ENCODE measurements at places on chromosomes 6 and 20.

DNA sequence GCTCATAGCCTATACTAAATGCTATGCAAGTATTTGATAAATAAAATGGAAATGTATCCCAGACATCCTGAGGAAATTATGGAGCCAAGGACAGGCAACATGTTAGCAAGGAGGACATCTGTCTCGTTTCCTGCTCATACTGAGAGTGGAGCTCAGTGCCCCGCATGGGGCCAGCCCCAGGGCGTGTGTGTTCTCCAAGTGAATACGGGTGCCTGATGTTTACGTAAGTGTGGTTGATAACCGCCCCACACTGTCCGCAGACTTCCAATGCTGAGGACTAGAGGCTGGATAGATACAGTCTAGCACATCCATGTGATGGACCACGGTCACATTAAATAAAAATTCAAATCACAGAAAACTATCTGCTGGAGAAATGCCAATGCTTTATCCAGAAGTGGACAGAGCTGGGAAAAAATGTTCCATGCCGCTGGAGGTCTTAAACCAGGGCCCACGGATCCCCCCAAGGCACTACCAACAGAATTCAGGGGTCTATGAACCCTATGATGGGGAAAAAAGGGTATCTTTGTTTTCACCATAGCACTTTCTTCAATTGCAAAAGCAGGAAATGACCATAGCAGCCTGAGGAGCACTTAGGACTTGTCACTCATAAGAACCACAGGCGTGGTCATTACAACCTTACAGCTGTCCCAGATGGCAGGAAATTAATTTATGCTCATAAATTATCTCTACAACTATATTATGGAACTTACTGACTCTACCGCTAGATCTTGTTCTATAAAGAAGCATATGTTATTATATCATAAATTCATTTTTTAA lies 24.9 kb downstream of the TGM2 start:
- no peaks in the 10 kb centered on the region for H3K27me3 ChIP-seq
- H3K4me3 ChIP-seq: no peak overlapping the region
- no peak overlapping the region for H3K27ac ChIP-seq
- peaks cover 15% of the 10 kb centered on the region for H3K4me1 ChIP-seq
- DNase-seq: no peak

DNA sequence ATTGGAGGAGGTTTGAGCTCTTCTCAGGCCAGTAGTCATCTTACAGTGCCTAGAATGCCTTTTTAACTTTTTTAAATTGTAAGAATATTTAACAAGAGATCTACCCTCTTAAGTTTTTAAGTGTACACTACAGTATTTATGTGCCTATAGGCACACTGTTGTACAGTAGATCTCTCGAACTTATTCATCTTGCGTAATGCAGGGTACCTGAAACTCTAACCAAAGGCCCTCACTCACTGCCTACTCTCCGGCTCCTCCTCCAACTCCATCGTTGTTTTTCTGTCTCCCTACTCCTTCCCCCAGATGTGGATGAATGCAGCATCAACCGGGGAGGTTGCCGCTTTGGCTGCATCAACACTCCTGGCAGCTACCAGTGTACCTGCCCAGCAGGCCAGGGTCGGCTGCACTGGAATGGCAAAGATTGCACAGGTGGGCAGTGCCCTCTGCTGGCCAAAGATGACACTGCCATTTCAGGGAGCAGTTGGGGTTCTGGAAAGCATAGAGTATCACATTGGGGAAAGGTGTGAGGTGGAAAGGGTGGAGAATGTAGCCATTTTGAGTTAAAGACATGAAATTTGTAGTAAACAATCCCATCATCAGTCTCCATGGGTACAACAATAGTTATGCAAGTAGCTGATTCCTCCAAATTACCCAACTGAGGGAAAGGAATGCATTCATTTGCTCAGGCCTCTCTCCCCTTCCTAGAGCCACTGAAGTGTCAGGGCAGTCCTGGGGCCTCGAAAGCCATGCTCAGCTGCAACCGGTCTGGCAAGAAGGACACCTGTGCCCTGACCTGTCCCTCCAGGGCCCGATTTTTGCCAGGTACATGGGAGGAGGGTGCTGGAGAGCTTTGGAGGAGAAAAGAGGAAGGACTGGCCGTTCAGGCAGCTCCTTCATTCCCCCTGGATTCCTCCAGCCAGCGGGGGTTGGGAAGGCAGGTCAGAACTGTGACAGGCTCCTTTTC lies 18.4 kb upstream of the ZNF76 start:
- H3K27ac ChIP-seq: no peak overlapping the region
- DNase-seq: no peak
- no peak overlapping the region for H3K4me3 ChIP-seq
- no peaks in the 10 kb centered on the region for H3K27me3 ChIP-seq
- peaks cover 16% of the 10 kb centered on the region for H3K36me3 ChIP-seq
- no peaks in the 10 kb centered on the region for H3K4me1 ChIP-seq

DNA sequence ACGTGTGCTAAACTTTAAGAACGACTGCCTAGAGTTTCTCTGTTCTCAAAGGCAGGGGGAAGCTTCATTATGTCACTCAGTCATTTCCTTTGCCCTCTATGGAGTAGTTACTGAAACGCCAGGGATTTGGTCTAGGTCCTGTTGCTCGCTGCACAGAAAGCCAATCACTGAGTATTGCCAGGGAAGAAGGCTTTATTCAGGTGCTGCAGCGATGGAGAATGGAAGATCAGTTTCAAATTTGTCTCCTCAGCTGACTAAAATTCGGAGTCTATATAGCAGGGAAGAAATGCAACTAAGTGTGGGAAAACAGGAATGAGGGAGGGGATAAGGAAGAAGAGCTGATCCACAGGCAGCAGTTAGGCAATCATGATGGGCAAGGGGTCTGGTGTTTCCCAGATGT lies 75.8 kb downstream of the QRSL1 start:
- H3K36me3 ChIP-seq: no peaks in the 10 kb centered on the region
- H3K4me1 ChIP-seq: no peaks in the 10 kb centered on the region
- H3K4me3 ChIP-seq: no peak overlapping the region
- H3K27ac ChIP-seq: no peak overlapping the region
- no peaks in the 10 kb centered on the region for H3K27me3 ChIP-seq
- no peak for DNase-seq

GRCh38 chr6:44297063-44298038 lies 15.8 kb downstream of the AARS2 start:
- no peak for DNase-seq
- H3K36me3 ChIP-seq: peaks cover 24% of the 10 kb centered on the region
- peak overlapping the region; percentile 50 for H3K4me3 ChIP-seq

DNA sequence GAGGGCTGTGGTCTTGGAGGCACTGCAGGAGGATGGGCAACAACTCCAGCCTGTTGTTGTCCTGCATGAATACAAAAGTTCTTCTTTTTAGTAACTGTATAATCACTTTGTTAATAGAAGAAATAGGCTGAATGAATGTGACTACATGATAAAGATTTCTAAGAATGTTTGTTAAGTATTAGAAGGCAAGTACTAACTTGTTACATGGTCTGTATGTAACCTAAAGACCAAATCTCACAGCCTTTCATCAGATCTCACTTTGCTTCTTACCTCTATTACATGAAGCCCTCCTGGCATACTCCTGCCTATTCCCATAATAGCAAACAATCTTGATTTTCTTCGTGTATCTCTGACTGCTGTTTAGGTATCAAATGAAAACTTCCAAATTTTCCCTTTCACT lies 73.4 kb downstream of the REPS1 start:
- no peaks in the 10 kb centered on the region for H3K27me3 ChIP-seq
- DNase-seq: no peak
- no peaks in the 10 kb centered on the region for H3K4me1 ChIP-seq
- no peak overlapping the region for H3K4me3 ChIP-seq
- H3K36me3 ChIP-seq: peaks cover 77% of the 10 kb centered on the region

DNA sequence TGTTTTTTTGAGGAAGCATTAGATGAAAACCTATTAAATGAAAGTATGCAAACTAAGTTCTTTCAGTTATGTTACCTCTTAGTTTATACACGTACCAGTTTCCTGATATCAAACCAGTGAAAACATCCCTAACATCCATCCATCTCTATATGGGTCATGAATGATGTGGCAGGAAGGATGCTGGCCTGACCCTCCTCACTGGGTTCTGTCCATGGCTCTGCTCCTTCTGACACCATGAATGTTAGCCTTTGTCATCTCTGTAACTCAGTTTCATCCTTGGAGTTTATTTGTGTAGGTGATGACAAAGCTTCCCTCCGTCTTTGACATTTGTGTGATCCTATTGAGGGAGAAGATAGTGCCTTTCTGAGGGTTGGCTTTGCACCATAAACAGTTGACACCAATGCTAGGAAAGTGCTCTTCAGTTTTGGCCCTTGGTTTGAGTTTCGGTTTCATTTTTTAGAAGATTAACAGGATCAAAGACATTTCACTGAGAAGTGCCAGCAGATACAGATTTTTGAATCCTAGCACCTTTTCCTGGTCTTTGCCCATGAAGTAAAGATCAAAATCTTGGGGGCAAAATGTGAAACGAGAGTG lies 72.0 kb upstream of the SCGN start:
- H3K36me3 ChIP-seq: peaks cover 16% of the 10 kb centered on the region
- no peak for DNase-seq
- H3K27me3 ChIP-seq: no peaks in the 10 kb centered on the region
- no peak overlapping the region for H3K4me3 ChIP-seq

DNA sequence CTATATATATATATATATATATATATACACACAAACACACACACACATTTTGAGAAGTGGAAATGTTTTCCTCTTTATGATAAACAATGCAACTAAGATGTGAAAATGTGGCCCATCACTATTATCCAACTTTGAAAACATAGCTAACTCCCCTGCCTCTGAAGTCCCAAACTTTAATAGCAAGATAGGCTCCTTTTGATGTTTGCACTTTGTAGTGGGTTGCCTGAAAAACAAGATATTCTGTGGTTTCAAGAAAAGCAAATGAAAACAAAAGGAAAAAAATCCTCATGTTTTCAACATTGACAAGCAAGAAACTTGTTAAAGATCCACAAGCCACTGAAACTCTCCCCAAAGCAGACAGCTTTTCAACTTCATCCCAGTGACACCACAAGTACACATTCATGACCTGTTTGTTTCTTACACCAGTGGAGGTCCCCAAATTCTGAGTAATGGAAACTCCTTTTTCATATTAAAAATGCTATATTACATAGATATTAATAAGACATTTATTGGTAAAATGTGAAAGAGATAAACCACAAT lies 90.0 kb downstream of the IPCEF1 start:
- no peak for DNase-seq
- H3K27me3 ChIP-seq: no peaks in the 10 kb centered on the region
- no peaks in the 10 kb centered on the region for H3K36me3 ChIP-seq
- no peak overlapping the region for H3K4me3 ChIP-seq
- H3K4me1 ChIP-seq: no peaks in the 10 kb centered on the region

DNA sequence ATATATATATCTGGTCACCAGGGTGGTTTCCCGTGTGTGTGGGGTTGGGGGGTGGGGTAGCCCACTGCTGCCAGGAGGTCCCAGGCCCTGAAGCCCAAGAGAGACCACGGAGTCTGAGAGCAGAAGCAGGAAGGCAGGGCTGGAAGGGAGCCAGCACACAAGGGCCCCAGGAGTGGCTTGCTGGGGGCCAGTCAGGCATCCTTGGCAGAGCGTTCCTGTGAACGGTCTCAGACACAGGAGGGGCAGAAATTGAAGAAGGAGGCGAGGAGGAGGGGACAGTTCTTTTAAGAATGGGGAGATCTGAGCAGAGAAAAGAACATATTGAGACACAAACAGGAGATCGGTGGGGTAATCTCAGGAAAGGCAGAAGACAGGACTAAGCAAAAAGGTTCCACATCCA lies 1.9 kb upstream of the EBF4 start:
- DNase-seq: peak; percentile 62
- H3K27ac ChIP-seq: no peak overlapping the region
- peaks cover 42% of the 10 kb centered on the region for H3K27me3 ChIP-seq
- no peak overlapping the region for H3K4me3 ChIP-seq
- H3K36me3 ChIP-seq: no peaks in the 10 kb centered on the region
- peaks cover 18% of the 10 kb centered on the region for H3K4me1 ChIP-seq

DNA sequence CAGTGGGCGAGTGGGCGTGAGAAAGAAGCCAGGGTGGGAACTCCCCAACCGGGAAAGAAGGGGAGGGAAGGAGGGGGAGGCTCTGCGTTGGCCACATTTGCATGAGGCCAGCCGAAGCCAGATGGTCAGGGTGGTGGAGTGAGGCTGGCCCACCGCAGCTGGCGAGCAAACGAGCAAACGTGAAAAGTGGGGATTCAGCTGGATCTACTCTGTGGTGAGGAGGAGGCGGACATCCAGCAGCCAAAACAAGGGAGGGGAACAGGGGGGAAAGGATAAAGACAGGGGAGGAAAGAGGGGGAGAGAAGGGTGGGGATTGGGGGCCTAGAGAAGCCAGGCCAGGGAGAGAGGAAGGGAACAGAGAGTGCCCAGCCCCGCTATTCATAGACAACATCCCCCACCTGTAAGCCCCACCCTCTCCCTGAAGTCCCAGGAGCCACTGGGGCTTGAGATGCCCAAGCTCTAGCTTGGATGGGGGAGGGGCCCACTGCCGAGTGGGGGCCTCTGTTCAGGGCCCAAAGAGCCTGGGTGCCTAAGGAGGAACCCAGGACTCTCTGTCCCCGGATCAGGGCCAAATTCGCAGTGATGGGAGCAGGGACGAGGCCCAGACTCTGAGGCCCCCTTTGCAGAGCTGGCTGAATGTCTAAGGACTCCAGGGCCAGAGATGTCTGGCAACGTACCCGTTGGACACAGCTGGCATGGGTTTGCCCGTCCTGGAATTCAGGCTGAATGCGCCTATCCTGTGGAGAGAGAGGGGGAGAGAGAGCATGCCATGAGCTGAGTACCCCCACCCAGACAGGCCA lies 45.1 kb downstream of the CPNE5 start:
- no peaks in the 10 kb centered on the region for H3K27me3 ChIP-seq
- H3K36me3 ChIP-seq: no peaks in the 10 kb centered on the region
- no peak overlapping the region for H3K4me3 ChIP-seq
- peaks cover 6% of the 10 kb centered on the region for H3K4me1 ChIP-seq
- DNase-seq: no peak
- H3K27ac ChIP-seq: no peak overlapping the region

DNA sequence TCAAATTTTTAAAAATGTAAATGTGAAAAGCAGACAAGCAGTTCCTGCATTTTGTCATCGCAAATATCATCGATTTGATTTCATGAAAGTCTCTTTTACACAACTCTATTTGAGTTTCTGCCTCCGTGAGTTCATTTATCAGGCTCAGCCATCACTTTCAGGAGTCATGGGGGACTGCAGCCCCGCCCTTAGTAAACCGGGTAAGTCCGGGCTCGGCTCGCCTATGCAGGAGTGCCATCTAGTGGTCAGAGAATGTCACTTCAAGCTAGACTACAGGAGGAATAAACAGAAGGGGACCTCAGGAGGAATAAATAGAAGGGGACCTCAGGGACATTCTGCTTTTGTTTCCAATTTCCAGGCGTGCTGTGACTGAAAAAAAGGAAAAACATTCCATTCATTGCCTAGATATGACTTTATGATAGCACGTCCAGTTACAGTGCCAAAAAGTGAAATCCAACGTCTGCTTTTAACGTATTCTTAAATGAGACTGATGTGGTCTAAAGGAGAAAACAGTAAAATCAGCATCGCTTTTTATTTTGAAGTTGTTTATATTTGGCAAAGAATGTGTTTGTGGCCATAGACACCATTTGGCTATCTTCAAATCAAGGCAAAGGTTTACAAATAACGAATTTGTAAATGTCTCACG lies 333.9 kb downstream of the HACE1 start:
- H3K27ac ChIP-seq: no peak overlapping the region
- H3K36me3 ChIP-seq: no peaks in the 10 kb centered on the region
- peak; percentile 71 for DNase-seq
- no peaks in the 10 kb centered on the region for H3K27me3 ChIP-seq
